ENCODE measurements at places on chromosomes 2 and 18. TPM values are rescaled to one million over a fixed set of nuclear protein-coding genes. Genes with fewer than 3 reads are reported as not detected.

RIT2 gene
- total RNA-seq = not detected

NEUROD1 gene
- not detected for total RNA-seq

IWS1 gene
- total RNA-seq = 37.2 TPM

SFTPB gene
- total RNA-seq = 18,328 TPM

NEU2 gene
- total RNA-seq = not detected

PJVK gene
- 2.7 TPM for total RNA-seq

TRIM54 gene
- not detected for total RNA-seq

ME2 gene
- total RNA-seq = 43.4 TPM

SRD5A2 gene
- total RNA-seq = 0.09 TPM

PCARE gene
- total RNA-seq = 0.05 TPM

Data from left lung (tissue), 14 donors.